Thoracic aorta (tissue), 2 donors: ENCODE measurements at places on chromosomes 5 and 9. TPM values are rescaled to one million over a fixed set of nuclear protein-coding genes. Genes with fewer than 3 reads are reported as not detected.
A peak's percentile ranks its signal among the peaks of the same experiment; 100 is the strongest.

Gene SLC6A3
- not detected for total RNA-seq

Gene IL3
- not detected for total RNA-seq

- no peak for DNase-seq
- no peaks in the 10 kb centered on the region for H3K4me1 ChIP-seq
- H3K27me3 ChIP-seq: no peaks in the 10 kb centered on the region
- no peak overlapping the region for H3K27ac ChIP-seq
Observed at GRCh38 chr5:100855295-100855694, 47.8 kb downstream of the ST8SIA4 start.

GRCh38 chr5:93691997-93692396, 49.4 kb downstream of the POU5F2 start:
- no peaks in the 10 kb centered on the region for H3K27me3 ChIP-seq
- no peaks in the 10 kb centered on the region for H3K36me3 ChIP-seq

DNA sequence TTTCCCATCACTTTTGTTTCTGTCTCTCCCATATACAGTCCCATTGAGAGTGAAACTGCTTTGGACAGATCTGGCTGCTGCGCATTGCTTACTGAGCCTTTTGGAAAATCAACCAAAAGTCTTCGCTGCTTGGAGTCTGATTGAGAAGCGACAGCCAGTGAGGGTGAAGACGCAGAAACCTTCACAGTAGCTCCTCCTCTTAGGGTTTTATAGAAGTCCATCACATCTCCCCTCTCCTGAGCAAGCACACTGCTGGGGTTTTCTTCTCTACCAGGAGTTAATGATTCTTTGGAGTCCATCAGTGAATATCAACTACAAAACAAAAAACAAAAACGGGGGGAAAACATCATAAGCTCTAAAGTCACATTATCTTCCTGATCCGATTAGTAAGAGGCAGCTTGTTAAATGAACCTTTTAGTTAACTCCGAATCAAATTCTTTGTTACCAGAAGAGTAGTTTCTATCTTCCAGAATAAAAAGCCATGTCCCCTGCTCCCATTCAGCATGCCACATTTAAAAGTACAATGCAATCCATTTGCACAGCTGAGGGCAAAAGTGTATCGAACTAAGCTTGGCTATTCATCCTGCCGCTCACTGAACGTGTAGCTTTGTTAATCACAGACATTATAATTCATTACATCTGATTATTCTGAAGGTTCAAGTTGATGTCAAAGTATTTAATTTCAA, 2.8 kb downstream of the NR3C1 start:
- H3K4me3 ChIP-seq: peak overlapping the region; percentile 93
- H3K4me1 ChIP-seq: peaks cover 24% of the 10 kb centered on the region
- H3K27ac ChIP-seq: no peak overlapping the region
- no peaks in the 10 kb centered on the region for H3K36me3 ChIP-seq
- no peak for DNase-seq

DNA sequence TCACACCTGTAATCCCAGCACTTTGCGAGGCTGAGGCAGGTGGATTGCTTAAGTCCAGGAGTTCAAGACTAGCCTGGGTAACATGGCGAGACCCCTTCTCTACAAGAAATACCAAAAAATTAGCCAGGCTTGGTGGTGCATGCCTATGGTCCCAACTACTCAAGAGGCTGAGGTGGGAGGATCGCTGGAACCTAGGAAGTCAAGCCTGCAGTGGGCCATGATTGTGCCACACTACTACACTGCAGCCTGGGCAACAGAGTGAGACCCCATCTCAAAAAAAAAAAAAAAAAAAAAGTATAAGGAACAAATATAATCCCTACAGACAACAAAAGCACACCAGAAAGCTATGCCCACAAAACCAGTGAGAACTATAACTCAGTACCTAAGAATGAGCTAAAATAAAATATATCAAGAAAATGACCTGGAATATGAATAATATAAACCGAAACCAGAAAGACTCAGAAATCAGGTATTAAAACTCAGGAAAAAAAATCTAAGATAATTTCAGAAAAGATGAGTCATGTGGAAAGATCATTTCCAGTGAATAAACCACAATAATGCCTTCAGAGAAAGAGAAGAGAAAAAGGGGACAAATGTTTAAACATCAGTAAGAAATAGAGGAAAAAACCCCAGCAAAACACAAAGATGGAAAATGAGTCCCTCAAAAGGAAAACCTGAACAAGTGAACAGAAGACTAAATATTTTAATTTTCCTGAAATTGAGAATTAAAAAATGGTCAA, 57.4 kb downstream of the GOLPH3 start:
- H3K4me3 ChIP-seq: no peak overlapping the region
- DNase-seq: no peak
- H3K4me1 ChIP-seq: peaks cover 5% of the 10 kb centered on the region
- H3K36me3 ChIP-seq: peaks cover 11% of the 10 kb centered on the region

DNA sequence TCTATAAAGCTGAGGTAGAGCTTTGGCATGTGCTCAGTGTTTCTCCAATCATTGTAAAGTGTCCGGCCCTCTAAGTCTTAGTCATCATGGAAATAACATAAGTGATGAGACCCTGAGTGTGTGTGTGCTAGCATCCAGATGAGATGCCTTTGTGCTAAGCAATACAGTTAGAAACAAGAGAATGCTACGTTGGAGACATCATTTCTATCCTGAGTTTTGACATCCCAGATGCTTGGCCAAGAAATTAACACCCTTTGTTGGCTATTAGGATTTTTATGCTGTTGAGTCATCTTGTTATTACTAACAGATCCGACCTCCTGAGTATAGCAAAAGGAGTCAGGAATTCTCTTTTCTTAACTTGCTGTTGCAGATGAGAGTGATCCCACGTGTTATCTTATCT, 508.0 kb downstream of the GADD45G start:
- no peaks in the 10 kb centered on the region for H3K27me3 ChIP-seq
- DNase-seq: no peak
- no peaks in the 10 kb centered on the region for H3K4me1 ChIP-seq
- no peak overlapping the region for H3K4me3 ChIP-seq

GRCh38 chr9:4938496-4938895, 46.6 kb upstream of the JAK2 start:
- H3K27ac ChIP-seq: peak overlapping the region; percentile 59
- no peaks in the 10 kb centered on the region for H3K36me3 ChIP-seq
- DNase-seq: no peak
- no peaks in the 10 kb centered on the region for H3K27me3 ChIP-seq

DNA sequence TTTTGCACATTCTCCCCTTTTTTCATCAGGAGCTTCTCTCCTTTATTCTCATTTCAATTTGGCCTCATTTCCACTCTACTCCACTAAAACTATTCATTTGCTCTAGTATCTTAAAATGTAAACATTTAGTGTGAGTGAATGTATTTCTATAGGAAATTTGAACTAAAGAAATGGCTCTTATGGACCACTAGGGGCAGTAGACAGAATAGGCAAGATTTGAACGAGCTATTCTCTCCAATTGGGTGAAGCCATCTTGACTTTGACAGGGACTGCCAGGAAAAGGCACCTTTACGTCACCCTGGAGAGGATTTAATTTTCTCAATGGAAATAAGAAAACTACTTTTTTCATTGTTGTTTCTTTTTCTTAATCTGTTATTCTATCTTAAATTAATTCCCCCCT, 666.3 kb downstream of the DNAH5 start:
- no peaks in the 10 kb centered on the region for H3K4me1 ChIP-seq
- H3K27me3 ChIP-seq: no peaks in the 10 kb centered on the region
- H3K27ac ChIP-seq: no peak overlapping the region
- no peaks in the 10 kb centered on the region for H3K36me3 ChIP-seq
- no peak for DNase-seq

- DNase-seq: no peak
- no peaks in the 10 kb centered on the region for H3K36me3 ChIP-seq
- no peak overlapping the region for H3K4me3 ChIP-seq
- H3K27me3 ChIP-seq: no peaks in the 10 kb centered on the region
- no peak overlapping the region for H3K27ac ChIP-seq
Observed at GRCh38 chr5:61416010-61416409, 84.0 kb downstream of the ZSWIM6 start.

GRCh38 chr5:15420201-15420600, 79.8 kb upstream of the FBXL7 start:
- H3K4me1 ChIP-seq: peaks cover 40% of the 10 kb centered on the region
- no peak for DNase-seq
- no peaks in the 10 kb centered on the region for H3K36me3 ChIP-seq
- H3K27ac ChIP-seq: no peak overlapping the region

DNA sequence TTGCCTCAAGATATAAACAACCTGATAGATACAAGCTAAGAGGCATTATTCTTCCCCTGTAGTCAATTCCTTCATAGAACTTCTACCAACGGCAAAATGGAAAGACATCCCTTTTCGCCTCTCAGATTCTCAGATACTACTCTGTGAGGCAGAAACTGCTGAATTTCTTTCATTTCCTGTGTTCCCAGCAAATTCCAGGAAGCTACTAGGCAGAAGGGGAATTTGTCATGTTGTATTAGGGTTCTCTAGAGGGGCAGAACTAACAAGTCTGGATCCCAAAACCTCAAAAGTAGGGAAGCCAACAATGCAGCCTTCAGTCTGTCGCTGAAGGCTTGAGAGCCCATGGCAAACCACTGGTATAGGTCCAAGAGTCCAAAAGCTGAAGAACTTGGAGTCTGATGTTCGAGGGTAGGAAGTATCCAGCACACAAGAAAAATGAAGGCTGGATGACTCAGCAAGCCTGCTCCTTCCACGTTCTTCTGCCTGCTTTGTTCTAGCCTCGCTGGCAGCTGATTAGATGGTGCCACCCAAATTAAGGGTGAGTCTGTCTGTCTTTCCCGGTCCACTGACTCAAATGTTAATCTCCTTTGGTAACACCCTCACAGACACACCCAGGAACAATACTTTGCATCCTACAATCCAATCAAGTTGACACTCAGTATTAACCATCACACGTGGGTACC, 15.2 kb downstream of the RNF180 start:
- peak overlapping the region; percentile 47 for H3K27ac ChIP-seq
- peak overlapping the region; percentile 40 for H3K4me3 ChIP-seq
- DNase-seq: no peak
- H3K4me1 ChIP-seq: peaks cover 4% of the 10 kb centered on the region
- H3K27me3 ChIP-seq: no peaks in the 10 kb centered on the region

GRCh38 chr9:76216161-76216649, 178.0 kb downstream of the RFK start:
- no peaks in the 10 kb centered on the region for H3K27me3 ChIP-seq
- no peak for DNase-seq
- peaks cover 10% of the 10 kb centered on the region for H3K4me1 ChIP-seq

- no peaks in the 10 kb centered on the region for H3K36me3 ChIP-seq
- H3K4me1 ChIP-seq: peaks cover 16% of the 10 kb centered on the region
- H3K27ac ChIP-seq: no peak overlapping the region
- no peaks in the 10 kb centered on the region for H3K27me3 ChIP-seq
- DNase-seq: no peak
Observed at GRCh38 chr9:18710065-18710464, 236.1 kb downstream of the ADAMTSL1 start.
